NCI-H446 treated with DMSO at 0.1 percent for 48 hours (cell line): ENCODE measurements at places on chromosomes 7 and 10.
A peak's percentile ranks its signal among the peaks of the same experiment; 100 is the strongest.

DNA sequence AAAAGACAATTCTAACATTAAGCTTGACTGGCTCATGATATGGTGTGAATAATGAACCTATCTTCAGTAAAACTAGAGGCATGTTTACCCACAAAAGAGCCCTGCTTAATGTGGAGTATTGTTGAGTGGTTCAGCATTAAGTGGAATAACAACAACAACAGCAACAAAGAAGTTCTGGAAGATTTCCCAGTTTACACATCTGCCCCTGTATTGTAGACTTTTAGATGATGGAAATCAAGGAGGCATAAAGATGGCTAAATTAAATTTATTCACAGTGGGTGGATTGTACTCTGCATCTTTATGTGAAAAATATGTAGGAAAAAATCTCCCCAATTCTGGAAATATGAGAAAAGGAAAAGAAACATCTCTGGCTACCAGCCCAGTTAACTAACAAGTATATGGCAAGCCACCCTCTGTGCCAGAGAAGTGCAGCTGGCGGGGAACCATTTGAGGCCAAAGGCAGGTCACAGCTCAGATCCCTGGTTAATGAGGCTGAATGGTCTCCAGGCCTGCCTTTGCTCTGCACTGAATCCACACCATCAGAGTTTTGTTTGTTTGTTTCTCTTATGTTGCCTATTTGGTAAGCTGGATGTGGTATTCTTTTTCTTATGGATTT, 186.0 kb downstream of the SEMA3D start:
- peak; percentile 94 for DNase-seq

DNA sequence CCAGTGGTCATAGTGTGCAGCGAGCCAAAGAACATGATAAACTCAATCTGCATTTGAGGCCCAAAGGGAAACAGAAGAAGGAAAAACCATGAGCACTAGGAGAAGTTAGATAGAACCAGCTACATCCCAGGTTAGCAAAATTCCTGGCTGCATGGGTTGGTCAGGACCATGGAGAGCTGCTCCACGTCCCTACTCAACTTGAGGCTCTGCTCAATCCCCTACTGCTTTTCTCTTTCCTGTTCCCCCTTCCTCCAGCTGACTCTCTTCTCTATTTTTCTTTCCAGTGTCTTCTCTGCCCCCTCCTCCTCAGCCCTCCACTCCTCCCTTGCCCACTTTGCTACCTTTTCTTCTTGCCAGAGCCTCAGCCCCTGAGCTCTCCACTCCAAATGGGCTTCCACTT, 21.9 kb upstream of the VSIR start:
- DNase-seq: no peak

GRCh38 chr7:80768756-80769155, 130.3 kb downstream of the CD36 start:
- DNase-seq: no peak

DNA sequence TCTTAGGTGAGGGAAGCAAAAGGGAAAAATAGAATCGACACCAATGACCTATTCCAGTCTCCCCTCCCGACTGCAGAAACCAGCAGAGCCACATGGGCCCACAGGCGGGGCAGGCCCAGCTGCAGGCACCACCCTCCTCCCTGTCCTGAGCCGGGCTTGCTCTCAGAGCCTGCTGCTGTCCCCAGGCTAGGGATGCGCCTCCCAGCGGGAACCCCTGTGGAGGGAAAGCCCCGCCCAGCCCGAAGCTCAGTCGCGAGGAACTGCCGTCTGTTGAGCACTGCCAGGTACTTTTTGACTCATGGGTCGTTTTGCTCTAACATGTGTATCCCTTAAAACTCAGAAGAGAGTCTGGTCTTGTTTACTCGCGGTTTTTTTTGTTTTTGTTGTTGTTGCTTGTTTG, 124.5 kb upstream of the RET start:
- DNase-seq: no peak

GRCh38 chr7:91424371-91424770, 160.1 kb downstream of the FZD1 start:
- DNase-seq: peak; percentile 17

GRCh38 chr10:46229144-46229563, 57.6 kb upstream of the ANTXRL start:
- no peak for DNase-seq

DNA sequence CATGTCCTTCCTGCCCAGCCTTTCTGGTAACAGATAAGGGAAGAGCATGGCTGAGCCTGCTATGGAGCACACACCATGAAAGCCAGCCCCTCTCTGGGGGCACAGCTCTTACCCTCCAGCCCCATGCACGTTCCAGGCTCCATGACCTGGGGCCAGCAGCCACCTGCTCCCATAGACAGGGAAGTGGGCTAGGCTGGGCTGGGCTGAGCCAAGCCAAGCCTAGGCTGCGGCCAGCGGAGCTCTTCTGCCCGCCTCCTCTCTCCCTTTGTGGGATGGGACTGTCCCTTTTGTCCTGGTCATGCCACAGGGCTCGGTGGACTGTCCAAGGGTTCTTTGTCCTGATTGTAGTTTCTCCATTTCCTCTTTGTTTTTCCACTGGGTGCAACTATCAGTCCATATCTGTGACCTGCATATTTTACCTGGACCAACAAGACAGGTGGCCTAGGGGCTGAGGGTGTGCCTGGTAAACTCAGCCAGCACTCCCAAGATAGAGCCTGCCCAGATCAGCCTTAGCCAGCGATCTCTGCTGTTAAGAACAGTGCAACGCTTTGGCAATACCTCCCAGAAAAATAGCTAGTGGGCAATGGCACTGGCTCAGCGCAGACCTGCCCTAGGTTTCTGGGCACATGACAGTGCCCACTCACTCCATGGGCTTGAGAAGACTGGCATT, 97.2 kb upstream of the BTBD16 start:
- DNase-seq: no peak

DNA sequence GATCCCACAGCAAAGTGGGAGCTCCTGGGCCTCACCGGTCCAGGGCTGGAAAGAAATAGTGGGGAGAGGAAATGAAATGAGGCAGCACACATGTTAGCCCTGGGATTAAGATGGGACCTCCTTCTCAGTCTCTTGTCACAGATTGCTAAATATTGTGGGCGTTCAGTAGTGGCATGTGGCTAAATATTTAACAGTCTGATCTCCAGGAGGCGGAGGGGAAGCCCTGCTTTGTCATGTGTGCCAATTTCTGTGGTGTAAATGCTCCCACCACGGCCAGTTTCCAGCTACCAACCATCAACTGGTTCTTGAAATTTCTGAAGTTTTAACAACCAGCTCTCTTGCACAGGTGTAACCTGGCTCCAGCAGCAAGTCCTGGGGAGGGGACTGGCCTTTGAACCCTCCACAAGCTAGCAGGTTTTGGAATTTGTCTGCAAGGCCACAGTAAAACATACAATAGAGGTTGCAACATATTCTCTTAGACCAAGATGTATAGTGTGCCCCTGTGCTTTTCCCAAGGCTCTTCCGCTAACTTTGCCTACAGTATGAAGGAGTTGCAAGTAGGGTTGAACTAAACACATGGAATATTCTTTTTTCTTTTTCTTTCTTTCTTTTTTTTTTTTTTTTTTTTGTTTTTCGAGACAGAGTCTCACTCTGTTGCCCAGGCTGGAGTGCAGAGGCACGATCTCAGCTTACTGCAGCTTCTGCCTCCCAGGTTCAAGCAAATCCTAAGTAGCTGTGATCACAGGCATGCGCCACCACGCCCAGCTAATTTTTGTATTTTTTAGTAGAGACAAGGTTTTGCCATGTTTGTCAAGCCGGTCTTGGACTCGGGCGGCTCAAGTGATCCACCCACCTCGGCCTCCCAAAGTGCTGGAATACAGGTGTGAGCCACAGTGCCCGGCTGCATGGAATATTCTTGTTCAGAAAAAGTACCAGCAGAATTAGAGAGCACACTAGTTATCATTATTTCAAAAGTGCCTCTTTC, 103.1 kb upstream of the PCBD1 start:
- DNase-seq: no peak

- no peak for DNase-seq
These were observed 9.2 kb downstream of the HABP2 start for GRCh38 chr10:113562069-113562468.

DNA sequence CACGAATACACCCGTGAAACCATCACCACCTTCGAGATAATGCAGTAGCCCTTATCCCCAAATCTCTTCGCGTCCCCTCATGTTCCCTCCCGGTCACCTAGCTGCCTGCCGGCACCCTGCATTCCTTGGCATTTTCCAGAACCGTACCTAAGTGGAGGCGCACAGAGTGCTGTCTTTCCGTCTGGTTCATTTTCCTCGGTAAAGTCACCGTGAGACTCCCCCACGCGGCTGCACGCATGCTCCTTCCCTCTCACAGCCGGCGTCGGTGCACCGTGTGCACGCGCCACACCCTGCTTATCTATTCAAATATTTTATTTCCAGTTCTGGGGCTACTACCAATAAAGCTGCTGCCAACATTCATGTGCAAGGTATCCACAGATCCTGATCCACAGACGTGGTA, 65.5 kb upstream of the NKX6-2 start:
- no peak for DNase-seq

DNA sequence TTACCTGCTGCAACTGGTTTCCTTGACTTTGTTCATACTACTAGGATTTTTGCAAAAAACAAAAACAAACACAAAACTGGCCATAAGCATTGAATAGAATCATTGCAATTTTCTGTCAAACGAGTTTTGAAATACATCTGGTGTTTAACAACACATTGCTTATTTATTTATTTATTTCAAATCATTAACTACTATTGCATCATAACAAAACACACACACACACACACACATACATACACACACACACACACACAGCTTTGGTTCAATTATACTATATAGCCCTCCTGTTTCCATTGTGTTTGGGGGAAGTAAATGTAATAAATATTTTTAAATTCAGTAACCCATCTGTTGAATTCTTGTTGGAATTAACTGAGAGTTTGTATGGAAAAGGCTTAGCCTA, 43.8 kb downstream of the NRG3 start:
- no peak for DNase-seq
